ENCODE measurements at places on chromosomes 13 and 19.

DNA sequence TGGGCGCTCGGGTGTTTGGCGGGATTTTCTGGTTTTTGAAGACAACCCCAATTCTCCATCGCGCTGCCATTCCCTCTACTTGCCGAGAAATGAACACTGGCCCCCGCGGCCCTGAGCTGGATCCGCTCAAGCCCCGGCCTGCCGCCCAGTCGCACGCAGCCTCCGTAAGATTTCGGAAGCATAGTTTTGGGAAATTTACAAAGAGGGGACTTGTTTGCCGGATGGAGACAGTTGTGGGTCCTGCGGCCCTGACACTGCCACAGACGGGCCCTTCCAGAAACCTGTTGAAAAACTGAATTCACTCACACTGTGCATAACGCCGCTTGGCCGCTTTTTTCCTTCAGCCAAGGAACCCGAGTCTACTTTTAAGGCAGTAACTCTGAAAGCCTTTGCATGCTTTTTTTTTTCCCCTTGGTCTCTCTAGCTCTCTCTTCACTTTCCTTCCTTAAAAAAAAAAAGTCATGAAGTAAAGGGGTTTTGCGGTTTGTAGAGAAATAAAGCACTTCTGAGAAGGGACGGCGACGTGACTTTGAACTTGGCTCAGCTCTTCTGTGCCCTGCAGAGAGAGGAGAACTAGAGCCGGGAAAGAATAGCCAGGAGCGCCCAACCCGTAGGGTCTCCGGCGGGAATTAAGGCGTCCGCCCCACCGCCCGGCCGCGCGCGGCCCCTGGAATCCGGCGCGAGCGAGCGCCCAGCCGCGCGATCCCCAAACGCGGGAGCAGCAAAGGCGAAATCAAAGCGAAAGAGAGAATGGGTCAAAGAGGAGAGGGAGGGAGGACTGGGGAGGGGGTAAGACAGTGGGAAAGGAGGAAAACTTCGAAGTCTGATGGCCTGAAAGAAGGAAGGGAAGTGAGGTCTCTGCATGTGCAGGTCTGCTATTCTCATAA is 3.4 kb upstream of the ZIC2 start:
- no peak for DNase-seq

GRCh38 chr19:6056282-6056741 is 54.0 kb downstream of the RFX2 start:
- DNase-seq = no peak

DNA sequence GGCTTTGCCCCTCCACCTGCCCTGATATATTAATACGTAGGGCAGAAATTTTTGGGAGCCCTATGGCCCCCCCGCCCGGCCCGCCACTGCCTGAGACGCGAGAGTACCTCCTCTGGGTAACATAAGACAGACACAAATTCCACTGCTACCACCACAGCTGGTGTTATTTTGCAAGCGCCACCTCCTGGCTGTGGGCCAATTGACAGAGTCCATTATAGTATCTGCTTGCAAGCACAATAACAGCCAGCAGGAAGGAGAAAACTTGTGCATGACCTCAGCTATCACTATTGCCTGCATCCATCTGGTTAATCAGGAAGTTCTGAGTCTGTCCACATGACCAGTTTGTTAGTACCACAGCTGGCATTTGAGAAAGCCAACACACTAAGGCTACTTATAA is 25.3 kb upstream of the OR10H2 start:
- DNase-seq = no peak

DNA sequence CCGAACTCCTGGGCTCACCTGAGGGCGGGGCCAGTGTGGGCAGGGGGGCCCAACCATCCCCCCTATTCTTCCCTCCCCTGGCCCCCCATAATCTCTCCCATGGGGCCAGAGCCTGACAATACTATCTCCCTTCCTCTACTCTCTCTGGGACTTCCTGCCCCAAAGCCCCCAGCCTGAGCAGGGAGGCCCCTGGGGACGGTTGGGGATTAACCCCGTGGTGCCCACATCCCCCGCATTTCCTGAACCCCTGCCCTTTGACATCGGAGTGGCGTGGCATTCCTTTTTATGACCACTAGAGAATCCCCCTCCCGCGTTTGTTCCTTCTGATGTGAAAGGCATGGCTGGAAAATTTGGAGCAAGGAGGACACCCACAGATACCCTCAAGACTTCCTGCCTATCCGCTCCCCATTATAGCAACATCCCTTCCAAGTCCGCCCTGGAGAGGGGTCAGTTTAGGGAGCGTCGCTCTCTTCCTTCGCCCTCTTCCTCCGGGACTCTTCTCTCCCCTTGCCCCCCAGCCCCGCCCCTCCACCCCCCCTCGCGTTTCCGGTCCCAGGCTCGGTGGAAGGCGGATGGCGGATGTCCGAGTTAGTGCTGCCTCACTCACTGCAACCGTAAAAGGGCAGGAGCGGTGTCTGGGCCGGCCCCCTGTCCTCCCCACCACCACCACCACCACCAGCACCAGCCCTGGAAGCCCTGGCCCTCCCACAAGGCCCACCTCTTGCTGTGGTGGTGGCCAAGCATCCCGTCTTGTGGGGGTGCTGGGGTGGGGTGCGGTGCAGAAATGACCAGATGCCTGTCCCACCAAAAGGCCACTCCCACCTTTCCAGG is 1.8 kb downstream of the VASP start:
- DNase-seq = peak; percentile 53

- DNase-seq = no peak
Measured at GRCh38 chr13:85040215-85040614, 759.0 kb downstream of the SLITRK6 start.

GRCh38 chr19:2790194-2790556 is 4.9 kb downstream of the THOP1 start:
- no peak for DNase-seq

DNA sequence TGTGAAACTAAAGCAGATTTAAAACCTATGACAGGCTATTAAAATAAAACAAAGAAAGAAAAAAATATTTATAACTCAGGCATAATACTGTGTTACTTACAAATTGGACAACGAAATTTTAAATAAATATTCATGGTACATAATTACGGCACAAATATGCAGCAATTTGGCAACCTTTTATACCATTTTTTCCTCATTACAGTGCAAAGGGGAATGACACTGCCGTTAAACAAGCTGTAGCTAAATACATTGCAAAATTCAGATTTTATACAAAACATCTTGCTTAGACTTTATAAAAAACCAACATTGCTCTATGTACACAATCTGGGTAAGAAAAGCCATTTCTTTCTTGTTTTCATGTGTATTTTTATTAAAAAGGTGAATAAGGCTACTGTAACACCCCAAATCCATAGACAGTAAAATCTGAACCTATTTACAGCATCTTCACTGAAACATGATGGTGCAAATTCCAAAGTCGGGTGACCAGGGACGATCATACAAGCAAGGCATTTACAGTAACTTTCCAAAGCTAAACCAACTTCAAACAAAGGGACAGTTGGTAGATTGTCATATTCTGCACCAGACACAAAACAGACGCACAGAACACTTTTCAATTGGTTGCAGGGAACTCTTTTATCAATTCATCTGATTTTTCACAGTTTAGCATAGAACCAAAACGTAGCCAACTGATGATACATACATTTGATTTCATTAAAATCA is 45.5 kb downstream of the EFNB2 start:
- DNase-seq = no peak

DNA sequence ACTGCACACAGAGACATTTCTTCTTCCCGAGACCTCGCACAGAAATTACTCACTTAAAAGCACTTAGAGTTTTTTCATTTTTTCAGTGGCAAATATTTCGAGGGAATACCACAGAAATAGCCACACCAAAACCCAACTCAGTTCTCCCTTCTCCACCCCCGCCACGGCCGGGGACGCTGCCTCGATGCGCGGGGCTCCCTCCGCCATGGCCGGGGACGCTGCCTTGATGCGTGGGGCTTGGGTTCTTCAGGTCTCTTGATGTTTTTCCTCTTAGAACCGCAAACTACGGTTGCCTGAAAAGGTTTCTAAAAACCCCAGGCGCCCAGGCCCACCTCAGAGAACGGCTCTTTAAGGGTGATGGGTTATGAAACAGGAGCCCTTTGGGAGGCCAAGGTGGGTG is 71.4 kb downstream of the RASA3 start:
- no peak for DNase-seq

GRCh38 chr19:51593969-51594773 is 23.1 kb downstream of the ZNF175 start:
- DNase-seq = peak; percentile 91

GRCh38 chr19:12230751-12231733 is 63.6 kb downstream of the ZNF44 start:
- no peak for DNase-seq

DNA sequence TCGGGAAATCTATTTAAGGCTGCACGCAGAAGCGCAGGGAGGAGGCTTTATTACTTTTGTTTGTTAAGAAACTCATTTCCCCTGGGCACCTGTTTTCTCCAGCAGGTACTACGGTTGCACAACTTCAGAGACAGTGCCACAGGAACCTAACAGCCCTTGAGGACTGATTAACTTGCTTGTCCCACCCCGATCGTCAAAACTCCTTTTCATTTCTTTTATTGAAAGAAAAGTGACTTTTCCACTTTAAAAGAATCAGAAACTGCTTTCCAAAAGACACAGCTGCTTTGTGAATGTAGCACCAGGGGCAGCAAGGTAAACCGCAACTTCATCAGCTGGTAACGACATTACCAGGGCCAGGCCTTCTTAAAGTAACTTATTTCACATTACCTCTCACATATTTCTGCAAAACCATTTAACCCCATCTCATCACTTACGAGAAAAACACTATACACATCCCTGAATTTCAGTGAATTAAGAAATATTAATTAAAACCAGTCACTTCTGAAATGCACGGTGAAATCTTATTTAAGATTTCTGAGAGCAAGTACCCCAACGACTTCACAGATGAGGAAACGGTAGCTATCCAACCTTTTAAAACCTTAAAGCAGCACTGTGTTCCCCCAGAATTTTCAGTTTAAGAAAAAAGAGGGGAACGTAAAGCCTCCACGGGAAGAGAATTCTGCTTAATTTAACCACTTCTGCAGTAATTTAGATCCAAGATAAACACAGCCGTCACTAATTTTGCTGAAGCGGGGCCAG is 1.4 kb downstream of the ANKRD10 start:
- no peak for DNase-seq

GRCh38 chr13:28488376-28489005 is 6.4 kb downstream of the FLT1 start:
- DNase-seq = no peak

GRCh38 chr19:55141696-55142095 is 7.3 kb downstream of the TNNT1 start:
- DNase-seq = no peak

- no peak for DNase-seq
Measured at GRCh38 chr13:42420304-42420703, 148.4 kb downstream of the AKAP11 start.

DNA sequence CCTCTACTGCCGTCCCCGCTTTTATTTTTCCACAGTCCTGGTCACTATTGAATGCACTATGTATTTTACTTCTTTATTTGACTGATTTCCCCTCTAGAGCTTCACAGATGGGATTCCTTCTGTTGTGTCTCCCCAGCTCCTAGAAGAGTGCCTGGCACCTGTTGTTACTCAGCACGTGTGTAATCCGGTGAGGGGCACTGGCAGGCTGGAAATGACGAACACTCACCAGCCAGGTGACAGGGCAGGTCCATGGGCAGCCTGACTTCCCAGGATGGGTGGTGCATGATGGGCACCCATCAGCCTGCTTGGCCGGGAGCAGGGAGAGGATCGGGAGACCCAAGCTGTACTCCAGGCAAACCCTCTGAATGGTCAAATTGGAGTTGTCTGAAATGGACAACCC is 67.2 kb downstream of the CEBPG start:
- no peak for DNase-seq

GRCh38 chr13:74264333-74264732 is 130.1 kb upstream of the KLF12 start:
- DNase-seq = no peak

All from CD4-positive, CD25-positive, alpha-beta regulatory T cell (primary cell).